Hepatocyte (in vitro differentiated cells): ENCODE measurements at places on chromosomes 1 and 21. TPM values are rescaled to one million over a fixed set of nuclear protein-coding genes. Genes with fewer than 3 reads are reported as not detected.

DNA sequence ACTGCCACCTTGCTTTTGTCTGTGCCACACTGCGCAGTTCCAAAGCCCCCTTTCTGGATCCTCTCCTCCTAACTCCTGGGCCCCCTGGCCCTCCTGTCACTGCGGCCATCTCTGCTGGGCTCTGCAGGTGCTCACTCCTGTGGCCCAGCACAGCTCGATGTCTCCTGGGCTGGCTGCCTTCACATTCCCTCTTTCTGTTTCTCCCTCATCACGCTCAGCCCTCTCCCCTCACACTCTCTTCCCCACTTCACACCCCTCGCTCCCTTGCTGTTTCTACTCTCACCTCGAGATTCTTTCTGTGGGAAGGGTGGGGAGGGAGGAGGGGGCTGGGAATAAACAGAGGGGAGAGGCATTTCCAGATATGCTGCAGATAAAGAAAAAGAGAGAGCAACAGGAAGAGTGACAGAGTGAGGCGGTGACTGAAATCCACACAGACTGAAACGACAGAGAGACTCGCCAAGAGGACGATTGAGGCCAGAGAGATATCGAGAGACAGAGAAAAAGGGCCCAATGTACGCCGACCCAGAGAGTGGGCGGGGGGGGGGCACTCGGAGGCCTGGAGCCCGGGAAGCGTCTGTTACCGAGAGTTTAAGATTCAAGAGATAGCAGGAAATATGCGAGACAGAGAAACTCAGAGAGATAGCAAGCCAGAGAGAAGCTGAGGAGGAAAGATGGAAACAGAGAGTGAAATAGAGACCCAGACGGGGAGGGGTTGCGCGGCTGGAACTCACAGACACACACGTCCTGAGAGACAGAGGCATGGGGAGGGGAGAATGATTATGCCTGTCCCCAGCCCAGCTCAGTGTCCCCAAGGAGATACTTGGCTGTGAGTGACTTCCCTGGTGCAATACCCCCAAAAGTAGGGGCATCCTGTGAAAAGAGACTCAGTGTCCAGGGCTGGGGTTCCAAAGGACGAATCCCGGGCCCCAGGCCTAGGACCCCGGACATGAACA is 666 bp downstream of the CSF3R start:
- no peak for DNase-seq

DNA sequence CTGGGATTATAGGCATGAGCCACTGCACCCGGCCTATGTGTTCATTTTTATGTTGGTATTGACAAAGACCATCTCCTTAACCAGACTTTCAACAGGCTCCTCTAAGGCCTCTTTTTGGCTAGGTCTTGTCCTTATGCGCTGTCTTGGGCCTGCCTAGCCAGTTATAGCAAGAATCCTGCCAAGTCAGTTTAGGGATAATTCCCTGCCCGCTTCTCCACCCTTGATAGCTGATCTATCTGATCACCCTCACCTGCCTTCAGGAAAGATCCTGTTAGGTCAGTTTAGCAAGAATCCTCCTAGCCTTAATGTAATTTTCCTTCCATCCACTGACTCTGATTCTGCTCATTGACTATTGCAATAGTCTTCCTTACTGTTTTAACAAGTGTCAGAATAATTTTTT is 2.4 kb upstream of the B4GALT3 start:
- no peak for DNase-seq

DNA sequence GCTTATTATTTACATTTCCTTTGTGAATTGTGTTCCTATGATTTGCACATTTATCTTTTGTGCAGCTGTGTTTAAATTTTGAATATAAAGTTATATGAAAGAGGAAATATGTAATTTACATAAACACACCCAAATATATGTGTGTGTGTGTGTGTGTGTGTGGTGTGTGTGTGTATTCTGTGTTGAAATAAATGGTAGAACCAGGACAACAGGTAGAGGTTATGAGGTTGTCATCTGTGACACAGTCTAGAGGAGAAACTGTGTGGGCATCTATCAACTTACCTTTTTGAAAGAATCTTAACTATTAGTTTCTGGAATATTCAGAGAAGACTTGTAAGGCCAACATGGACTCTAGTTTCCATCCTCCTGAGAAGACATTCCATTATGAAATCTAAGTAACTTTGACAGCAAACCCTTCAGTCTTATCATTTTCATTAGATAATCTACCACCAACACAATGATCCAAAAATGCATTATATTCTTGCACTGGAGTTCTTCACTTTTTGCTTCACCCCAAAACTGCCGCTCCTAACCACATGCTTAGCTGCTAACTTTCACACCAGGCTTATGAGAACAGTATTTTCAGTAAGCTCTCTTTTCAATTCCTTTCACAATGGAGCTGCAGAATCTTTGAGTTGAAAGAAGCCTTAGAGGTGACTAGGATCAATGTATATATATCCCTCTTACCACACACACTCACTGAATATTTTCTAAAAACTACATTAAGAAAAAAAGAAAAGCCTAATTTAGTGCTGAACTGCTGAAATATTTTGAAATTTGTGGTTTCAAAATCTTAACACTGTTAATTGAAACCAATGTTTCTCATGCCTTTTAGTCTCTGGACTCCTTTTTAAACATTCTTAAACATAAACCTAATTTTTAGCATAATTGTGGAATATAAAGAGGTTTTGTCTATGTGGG is 21.8 kb downstream of the PTPRC start:
- DNase-seq = no peak

- no peak for DNase-seq
These were observed 2.9 kb downstream of the AJAP1 start for GRCh38 chr1:4657244-4657789.

GRCh38 chr1:162405800-162406199 is 6.1 kb downstream of the SH2D1B start:
- no peak for DNase-seq

DNA sequence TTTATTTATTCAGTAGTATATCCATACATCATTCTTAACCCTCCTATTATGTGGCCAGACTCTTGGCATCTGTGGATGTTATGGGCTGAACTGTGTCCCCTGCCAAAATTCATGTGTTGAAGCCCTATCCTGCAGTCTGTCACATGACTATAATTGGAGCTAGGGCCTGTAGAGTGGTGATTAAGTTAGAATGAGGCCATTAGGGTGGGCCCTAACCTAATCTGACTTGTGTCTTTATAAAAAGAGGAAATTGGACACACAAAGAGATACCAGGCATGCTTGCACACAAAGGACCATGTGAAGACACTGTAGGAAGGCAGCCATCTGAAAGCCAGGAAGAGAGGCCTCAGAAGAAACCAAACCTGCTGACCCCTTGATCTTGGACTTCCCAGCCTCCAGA is 6.6 kb downstream of the ZMYND12 start:
- no peak for DNase-seq

GRCh38 chr1:116571215-116571919 is 541 bp upstream of the CD58 start:
- peak; percentile 24 for DNase-seq

- no peak for DNase-seq
These were observed 71.7 kb upstream of the WDR26 start for GRCh38 chr1:224506141-224506814.

TSPEAR gene
- polyA plus RNA-seq = 0.35 and 0.66 TPM in 2 replicates

CR2 gene
- polyA plus RNA-seq = 0.50 TPM in 1 of 2 replicates, not detected in the other
